Astrocyte of the spinal cord (primary cell): ENCODE measurements at places on chromosomes 13 and 19.

GRCh38 chr19:51546650-51547396 is 15.4 kb upstream of the SIGLEC6 start:
- DNase-seq, result no peak

- DNase-seq, result no peak
These were observed 55.3 kb downstream of the STK24 start for GRCh38 chr13:98521461-98522247.

DNA sequence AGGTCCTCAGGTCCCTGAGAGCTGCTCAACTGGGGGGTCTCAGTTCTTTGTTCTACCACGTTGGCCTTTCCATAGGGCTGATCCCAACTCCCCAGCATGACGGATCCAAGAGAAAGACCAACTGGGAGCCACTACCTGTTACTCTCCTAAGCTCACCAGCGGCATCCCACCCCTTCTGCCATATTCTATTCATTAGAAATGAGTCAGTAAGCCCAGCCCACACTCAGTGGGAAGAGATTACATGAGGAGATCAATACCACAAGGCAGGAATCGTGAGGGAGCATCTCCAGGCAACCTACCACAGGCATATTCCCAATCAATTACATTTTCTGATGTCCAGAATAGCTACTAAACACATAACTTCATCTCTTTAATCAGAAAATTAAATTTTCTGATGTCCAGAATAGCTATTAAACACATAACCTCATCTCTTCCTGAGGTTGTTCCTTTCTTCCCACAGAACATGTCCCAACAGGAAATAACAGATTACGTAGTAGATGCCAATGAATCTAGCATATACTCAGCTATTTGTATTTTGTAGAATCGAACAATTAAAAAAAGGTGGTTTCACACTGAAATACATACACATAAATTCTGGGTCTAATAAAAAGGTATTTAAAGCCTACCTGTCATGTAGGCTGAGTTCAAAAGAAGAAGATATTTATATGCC is 708.1 kb upstream of the ARGLU1 start:
- DNase-seq, result no peak

DNA sequence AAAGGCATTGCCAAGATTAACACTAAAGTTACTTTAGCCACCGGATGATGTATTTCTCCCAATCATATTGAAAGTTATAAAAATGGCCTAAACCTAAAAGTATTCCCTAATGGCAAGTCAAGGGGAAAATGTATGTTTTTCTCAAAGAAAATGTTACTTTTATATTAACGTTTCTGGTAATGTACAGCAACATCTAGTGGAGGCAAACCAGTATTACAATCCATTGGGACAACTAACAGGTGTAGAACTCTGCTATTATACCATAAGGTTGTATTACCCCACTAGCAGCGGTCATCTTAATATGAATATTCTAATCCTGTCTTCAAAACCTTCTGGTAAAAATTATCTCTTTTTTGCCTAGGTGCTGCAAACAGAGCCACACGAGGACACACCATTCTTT is 69.2 kb downstream of the ZNF100 start:
- peak; percentile 1 for DNase-seq

GRCh38 chr13:114286808-114287207 is 5.4 kb downstream of the UPF3A start:
- peak; percentile 62 for DNase-seq

GRCh38 chr13:110131424-110131823 is 175.5 kb downstream of the COL4A1 start:
- DNase-seq, result no peak

DNA sequence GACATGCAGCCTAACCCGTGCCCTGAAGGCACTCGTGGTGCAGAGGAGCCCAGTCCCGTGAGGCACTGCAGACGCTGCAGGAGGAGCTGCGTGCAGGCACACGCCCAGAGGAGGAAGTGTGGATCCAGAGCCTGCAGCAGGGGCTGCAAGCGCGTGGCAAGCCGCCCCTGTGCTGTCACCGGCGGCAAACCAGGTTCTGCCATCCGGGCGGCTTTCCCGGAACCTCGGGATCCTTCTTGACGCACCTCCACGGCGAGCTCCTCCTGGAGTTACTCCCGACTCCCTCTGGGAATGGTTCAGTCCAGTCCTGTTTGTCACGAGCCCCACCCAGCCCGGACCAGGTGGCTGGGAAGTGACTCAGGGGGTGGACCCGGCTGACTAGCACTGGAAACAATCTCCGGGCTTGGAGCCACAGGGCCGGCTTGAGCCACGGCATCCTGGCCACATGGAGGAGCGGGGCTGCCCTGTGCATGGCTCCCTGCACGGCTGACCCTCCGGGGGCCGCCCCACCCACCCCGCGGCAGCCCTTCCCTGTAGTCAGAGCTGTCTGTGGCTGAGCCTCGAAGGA is 10.2 kb downstream of the DPP9 start:
- DNase-seq, result peak; percentile 98

DNA sequence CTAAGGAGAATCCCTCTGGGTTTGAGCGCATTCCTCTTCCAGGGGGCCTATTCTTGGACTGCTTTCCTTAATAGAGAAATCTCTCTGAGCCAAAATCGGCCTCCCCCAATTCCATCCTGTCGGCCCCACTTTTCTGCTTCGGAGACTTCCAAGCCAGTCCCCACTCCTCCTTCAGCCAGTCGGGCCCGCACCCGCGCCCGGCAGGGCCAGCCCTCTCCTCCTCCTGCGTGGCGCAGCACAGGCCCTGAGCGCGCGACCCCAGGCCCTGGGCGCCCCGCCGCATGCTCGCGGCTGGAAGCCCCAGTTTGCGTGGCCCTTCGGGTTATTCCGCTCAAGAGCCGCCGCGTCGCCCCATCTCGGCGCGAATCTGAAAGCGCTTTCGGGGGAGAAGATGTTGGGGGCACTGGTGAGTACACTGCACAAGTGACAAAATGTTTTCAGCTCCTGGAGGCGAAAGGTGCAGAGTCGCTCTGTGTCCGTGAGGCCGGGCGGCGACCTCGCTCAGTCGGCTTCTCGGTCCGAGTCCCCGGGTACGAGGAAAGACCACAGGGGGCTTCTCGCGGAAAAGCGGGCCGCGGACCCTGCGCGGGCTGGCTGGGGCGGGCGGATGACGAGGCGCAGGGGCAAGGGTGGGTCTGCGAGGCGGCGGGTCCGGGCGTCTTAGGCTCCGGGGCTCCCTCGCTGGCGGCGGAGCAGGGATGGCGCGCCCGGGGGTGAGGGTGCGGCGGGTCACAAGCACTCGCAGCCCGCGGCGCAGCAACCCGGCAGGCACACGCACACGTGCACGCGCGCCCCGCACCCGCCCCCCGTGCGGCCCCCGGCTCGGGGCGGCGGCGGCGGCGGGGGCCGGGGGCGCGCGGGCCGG is at the start of gene IL17D:
IL17D (plus strand) TSS at position 785 of the 865 bp plus-strand sequence. CDS start 303 bp downstream, outside the sequence.
- DNase-seq, result peak; percentile 16

- DNase-seq, result no peak
These were observed 146.8 kb downstream of the FOXO1 start for GRCh38 chr13:40519637-40520036.

GRCh38 chr19:39705578-39706188 is 1.4 kb downstream of the LGALS14 start:
- no peak for DNase-seq

- peak; percentile 70 for DNase-seq
These were observed 1.4 kb downstream of the SPRY2 start for GRCh38 chr13:80339563-80339911.

DNA sequence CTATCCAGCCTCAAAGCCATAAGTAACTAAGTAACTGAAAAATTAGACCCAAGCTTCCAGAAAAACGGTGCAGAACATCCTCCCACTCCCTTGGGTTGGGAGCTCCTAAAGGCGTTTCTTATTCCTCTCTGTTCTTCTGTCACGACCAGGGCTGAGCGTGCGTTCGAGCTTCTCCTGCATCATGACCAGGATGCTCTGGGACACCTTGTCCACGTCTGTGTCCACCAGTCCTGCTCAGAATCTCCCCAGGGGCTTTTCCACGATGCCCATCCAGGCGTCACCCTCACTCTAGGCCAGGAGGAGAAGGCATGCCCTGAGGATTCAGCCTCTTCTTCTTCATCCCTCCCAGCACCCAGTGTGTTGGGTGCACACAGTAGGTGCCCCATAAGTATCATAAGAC is 37.8 kb upstream of the GAS6 start:
- DNase-seq, result no peak

GRCh38 chr13:35706721-35707120 is 230.2 kb upstream of the MAB21L1 start:
- DNase-seq, result no peak

- DNase-seq, result peak; percentile 64
These were observed 399.6 kb downstream of the DCT start for GRCh38 chr13:94079876-94080275.

DNA sequence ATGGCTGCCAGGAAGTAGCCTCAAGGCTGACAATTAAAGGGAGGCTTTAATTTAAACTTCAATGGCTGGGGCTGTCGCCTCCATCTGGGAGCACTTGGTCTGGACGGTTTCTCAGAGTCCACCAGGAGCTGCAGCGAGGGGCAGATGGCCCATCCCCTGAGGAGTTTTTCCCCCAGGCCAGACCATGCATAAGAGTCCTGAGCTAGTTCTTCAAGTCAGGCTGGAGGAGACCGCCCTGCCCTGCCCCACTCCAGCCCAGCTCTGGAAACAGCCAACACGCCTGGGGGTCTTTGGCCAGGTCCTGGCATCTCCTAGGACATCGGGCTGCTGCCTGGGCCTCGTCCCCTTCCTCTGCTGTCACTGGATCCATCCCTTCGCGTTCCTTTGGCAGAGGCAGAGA is 5.3 kb upstream of the ACTN4 start:
- DNase-seq, result no peak

- DNase-seq, result no peak
These were observed 28.4 kb downstream of the MCF2L start for GRCh38 chr13:112997188-112998130.

DNA sequence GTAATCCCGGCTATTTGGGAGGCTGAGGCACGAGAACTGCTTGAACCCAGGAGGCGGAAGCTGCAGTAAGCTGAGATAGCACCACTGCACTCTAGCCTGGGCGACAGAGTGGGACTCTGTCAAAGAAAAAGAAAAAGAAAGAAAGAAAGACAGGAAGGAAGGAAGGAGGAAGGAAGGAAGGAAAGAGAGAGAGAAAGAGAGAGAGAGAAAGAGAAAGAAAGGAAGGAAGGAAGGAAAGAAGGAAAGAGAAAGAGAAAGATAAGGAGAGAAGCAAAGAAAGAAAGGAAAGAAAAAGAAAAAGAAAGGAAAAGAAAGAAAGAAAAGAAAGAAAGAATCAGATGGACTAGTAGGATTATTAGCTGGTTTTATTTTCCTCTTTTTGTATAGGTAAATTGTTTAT is 22.8 kb downstream of the ZNF541 start:
- no peak for DNase-seq

DNA sequence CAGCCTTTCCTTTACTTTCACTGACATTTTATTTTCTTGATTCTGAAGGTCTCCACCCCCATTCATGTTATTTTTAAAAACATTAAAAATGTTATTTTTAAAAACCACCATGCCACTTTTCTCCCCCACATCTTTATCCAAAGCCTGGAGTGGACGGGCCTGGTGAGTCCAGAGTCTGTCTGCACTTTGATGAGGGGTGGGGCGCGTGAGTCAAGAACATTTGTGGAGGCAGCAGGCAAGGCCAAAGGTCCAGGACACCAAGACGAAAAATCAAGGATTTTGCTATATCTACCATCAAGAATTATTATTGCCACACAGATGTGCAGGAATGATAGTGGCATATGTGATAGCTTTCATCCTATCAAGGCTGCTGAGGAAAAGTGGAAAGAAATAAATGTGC is 224.9 kb downstream of the FGF9 start:
- DNase-seq, result no peak

- no peak for DNase-seq
These were observed 44.2 kb upstream of the SHISA2 start for GRCh38 chr13:26095846-26096610.

GRCh38 chr13:98398581-98398980 is 178.3 kb downstream of the STK24 start:
- DNase-seq, result no peak

- DNase-seq, result no peak
These were observed 2.6 kb downstream of the ZNF784 start for GRCh38 chr19:55621673-55622231.

GRCh38 chr19:55504252-55504603 is 16.0 kb downstream of the SSC5D start:
- DNase-seq, result no peak

DNA sequence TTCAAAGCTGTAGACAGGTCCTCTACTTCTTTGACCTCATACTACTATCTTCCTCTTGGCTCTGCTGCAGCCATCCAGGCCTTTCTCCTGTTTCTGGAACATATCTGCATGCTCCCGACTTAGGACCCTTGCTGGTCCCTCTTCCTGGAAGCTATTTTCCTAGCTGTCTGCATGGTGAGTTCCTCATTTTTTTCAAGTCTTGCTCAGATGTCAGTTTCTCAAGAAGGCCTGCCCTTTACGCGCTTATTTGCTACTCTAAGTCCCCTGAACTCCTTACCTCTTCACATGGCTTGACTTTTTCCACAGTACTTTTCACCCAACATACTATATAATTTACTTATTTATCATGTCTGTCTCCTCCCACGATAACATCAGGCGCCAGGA is 31.4 kb downstream of the DNAJC3 start:
- DNase-seq, result no peak

- DNase-seq, result no peak
These were observed 8.6 kb downstream of the RPS9 start for GRCh38 chr19:54209058-54209810.

DNA sequence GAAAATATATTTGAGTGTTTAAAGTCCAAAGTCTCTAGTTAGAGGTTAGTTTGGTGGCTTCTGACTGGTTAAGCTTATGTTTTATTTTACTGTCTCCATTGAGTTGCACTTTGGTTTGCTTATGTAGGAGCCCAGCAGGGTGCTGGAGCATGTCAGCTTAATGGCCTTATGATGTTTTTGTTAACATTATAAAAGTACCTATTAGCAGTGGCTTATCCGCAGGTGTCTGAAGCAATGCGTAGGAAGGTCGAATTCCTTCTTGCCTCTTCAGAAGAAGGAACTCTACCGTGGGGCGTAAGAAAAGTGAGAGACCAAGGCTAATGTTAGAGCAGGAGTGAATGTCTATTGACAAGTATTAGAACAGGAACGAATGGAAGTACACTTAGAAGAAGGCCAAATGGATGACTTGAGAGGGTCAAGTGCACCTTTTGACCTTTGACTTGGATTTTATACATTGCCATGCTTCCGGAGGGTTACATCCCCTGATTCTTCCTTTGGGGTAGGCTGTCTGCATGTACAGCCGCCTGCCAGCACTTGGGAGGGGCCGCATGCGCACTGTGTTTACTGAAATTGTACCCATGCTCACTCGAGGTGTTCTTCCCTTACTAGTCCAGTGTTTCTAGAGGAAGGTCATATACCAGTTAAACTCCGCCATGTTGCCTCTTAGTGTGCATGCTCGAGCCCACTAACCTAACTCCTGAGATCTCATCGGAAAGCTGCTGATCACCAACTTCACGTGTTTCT is 793.9 kb upstream of the PCDH9 start:
- DNase-seq, result no peak

GRCh38 chr19:2325281-2326046 is 2.9 kb downstream of the LSM7 start:
- no peak for DNase-seq

- peak; percentile 59 for DNase-seq
These were observed 30.7 kb downstream of the LMO7 start for GRCh38 chr13:75666646-75667351.

- no peak for DNase-seq
These were observed 10.3 kb downstream of the KMT2B start for GRCh38 chr19:35727956-35728706.

GRCh38 chr13:106028911-106029310 is 506.6 kb downstream of the EFNB2 start:
- peak; percentile 39 for DNase-seq

- DNase-seq, result no peak
These were observed 47.2 kb downstream of the ZNF611 start for GRCh38 chr19:52687684-52688083.

GRCh38 chr13:38180670-38181069 is 169.0 kb upstream of the UFM1 start:
- no peak for DNase-seq
